ENCODE measurements at places on chromosomes 2 and 18.

- DNase-seq: no peak
These were observed 60.4 kb downstream of the GRB14 start for GRCh38 chr2:164560902-164561301.

- no peak for DNase-seq
These were observed 2.6 kb downstream of the ASIC4 start for GRCh38 chr2:219516888-219517287.

DNA sequence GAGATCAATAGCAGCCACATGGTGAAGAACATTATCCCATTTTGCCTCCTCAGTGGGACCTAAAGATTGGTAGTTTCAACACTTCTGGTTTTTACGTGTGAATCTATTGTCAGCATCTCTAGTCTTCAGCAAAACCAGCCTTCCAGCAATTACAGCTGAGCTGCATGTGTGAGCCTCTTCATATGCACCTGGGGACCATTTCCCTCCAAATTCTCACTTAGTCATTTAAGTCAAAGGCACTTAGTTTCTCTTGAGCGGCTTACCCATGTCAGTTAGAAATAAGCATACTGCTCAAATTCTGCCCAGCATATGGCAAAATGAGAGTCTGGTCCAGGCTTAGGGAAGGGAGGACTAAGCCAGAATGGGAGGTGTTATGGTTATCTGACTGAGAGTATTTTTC is 99.7 kb upstream of the NXPH2 start:
- no peak for DNase-seq

GRCh38 chr18:9684881-9685614 is 23.1 kb upstream of the RAB31 start:
- no peak for DNase-seq

DNA sequence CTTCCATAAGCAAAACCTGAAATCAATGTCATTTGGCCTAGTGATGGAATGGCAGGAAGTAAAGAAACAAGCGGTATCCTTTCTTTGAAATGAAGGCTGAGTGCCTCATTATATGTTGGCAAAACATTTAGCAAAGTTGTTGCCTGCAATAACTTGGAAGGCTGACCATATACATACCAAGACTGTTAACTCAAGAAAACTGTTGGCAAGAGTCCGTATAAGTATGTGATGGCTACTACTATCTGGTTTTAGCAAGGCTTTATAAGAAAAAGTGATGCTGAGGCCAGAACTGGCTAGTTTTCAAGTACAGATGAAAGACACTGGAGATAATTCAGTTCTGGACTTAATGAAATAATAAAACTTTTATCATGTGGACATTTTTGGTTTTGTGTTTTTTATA is 356.2 kb downstream of the ZNF521 start:
- DNase-seq: no peak

DNA sequence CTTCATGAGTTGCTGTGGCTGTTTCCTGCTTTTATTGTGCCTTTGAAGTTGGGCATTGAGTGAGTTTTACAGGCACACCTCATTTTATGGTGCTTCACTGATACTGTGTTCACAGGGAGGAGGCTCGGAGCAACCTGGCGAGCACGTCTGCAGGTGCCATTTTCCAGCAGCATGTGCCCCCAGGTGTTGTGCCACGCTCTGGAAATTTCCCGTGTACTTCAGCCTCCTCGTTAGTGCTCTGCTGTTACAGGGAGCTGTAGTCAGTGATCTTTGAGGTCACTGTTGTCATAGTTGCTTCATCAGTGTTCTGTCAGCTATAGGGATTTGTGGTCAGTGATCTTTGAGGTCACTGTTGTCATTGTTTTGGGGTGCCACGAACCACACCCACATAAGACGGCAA is 20.1 kb downstream of the CTDP1 start:
- DNase-seq: no peak

DNA sequence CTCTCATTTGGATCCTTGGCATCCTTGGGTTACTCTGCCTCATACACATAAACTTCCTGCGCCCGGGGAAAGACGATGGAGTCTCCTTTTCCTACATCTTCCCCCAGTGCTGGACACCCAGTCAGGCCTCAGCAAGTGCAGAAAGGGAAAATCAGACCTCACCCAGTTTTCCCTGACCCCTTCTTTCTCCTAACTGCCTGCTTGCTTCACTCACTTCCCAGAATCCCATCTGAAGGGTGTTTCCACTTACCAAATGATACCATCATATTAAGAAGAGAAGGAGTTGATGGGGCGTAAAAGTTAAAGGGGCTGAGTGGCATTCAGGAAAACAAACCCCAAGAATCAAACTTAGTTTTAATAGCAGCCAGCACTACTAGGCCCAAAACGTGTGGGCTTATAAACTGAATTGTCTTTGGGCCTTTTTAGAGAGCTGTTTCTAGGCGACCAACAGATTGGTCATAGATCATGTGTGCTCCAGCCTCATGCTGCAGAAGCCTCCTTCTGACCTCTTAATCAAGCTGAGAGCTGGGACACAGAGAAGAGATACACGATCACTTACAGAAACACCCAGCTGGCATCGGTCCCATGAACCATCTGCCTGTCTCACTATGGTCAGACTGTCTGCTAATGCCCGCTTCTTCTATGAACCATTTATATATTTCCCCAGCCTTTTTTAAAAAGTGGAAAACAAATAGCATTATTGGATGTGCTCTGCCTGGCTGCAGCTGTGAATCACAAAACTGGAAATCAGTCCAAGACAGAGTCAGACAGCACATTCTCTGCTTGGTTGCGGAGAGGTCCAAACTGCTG is 165.7 kb upstream of the SLC14A2 start:
- no peak for DNase-seq

- no peak for DNase-seq
These were observed 67.6 kb downstream of the KIAA2012 start for GRCh38 chr2:202140522-202141252.

- DNase-seq: no peak
These were observed 1117.6 kb upstream of the SLC39A10 start for GRCh38 chr2:194539425-194539824.

DNA sequence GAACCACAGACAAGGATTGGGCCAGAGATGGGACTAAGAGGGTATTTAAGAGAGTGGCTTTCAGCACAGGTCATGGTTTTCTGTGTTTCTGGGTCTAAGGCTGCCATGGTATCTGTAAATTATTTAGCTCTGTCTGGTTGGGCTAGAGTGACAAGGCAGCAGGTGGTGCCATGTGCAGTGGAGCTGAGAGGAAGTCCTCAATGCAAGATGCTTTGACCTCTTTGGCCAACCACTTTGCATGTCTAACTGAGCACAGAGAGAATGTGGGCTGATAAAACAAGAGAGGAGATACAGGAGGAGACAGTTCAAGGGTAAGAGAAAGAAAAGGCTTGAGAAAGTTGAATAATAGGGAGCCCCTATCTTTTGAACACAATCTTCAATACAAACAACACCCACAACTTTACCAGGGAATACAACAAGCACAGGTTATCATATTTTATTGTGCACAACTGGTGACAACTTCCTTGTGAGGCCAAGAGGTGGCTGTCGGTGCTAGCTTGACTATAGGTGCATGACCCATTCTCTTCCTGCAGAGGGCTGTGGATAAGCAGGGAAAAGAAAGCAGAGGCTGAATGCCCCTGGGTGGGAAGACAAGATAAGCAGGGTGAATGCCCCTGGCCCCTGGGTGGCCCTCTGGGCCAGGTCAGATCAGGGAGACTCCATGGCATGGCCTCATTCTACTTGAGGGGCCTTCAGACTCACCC is 12.3 kb downstream of the FLACC1 start:
- no peak for DNase-seq

- no peak for DNase-seq
These were observed 93.7 kb upstream of the SRD5A2 start for GRCh38 chr2:31674446-31674845.

DNA sequence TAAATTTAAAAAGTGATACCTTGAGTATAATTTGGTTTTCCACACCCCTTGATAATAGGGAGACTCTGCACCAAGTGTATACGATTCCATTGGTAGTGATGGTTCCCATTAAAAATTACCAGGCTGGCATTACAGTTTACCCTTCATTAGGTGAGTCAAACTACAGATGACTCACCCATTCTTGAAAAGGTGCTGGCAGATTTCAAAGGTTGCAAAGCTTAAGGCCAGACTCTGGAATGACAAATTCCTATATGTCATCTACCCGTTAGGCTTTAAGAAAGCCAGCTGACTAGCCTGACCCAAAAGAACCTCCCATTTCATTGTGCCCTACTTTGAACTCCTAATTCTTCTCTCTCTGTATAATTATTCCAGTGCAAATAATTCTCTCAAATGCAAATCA is 124.4 kb downstream of the LRRTM4 start:
- no peak for DNase-seq

GRCh38 chr18:80022613-80023012 is 11.6 kb upstream of the RBFA start:
- DNase-seq: no peak

DNA sequence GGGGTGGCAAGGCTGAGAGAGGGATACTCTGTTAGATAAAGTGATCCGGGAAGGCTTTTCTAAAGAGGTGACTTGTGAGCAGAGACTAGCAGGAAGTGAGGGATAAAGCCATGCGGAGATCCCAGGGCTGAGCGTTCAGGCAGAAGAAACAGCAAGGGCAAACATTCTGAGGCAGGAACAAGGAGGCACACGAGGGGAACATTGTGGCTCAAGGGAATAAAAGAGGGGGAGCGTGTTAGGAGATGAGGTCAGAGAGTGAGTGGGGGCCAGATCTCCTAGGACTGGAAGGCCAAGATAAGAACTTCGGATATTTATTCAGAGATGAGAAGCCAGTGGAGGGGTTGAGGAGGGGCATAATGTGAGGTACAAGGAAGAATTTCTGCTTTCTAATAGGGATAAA is 67.1 kb downstream of the ACTR2 start:
- DNase-seq: no peak

DNA sequence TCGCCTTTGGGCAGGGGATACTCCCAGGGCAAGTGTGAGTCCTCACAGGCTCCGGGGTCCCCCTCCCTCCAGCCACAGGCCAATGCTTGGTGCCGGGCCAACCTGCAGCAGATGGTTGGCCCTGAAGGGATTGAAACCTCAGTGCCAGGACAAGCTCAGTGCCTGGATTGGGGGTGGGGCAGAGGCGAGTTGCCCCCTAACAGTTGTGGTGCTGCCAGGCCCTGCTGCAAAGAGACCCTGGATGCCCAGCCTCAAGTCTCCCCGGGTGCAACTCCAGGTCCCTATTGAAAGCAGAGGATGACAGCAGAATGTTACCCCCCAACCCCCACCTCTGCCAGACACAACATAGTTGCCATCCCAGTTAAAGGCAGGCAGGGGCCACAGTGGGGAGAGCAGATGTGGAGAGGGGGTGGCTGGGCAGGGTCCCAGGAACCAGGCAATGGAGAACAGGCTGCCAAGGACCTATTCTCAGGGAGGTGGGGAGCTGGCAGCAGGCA is 9.5 kb upstream of the RNF103 start:
- no peak for DNase-seq

DNA sequence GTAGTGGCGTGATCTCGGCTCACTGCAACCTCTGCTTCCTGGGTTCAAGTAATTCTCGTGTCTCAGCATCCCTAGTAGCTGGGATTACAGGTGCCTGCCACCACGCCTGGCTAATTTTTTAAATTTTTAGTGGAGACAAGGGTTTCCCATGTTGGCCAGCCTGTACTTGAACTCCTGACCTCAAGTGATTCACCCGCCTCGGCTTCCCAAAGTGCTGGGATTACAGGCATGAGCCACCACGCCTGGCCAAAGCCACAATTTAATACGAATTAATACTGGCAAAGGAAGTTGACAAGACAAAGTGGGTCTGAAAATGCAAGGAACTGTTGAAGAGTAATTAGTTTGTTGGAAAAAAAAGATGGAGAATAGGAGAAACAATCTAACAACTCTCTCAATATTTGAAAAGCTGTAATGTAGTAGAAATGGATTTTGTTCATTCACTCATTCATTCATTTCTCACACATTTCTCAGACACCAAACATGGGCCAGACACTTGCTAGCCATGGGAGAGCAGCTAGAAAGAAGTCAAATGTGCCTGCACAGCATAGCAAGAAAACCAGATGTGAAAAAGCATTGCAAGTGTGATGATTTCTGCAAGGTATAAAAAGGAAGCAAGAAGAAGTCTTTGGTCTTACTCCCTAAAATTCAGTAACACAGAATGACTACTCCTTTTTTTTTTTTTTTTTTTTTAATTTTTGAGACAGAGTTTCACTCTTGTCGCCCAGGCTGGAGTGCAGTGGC is 39.4 kb upstream of the ATL2 start:
- DNase-seq: no peak

- DNase-seq: no peak
These were observed 1869.6 kb upstream of the CELF4 start for GRCh38 chr18:39435209-39435608.

- DNase-seq: no peak
These were observed 42.2 kb upstream of the RTN4 start for GRCh38 chr2:55092439-55092838.

DNA sequence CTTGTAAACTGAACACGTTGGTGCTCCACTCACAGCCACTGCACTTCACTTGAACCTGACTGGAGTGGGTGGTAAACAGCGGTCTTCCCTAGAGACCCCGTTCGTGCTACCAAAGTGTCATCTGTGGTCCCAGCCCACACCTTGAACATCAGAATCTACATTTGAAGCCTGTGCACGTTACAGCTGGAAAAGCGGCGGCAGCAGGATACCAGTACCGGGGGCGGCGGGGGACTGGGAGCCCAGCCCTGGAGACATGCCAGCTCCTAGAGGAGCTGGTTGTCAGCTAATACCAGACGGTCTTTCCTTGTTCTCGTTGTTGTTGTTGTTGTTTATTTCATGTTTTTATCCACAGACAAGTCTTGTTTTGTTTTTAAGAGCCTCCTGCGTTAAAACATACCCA is 156.7 kb downstream of the WDSUB1 start:
- no peak for DNase-seq

DNA sequence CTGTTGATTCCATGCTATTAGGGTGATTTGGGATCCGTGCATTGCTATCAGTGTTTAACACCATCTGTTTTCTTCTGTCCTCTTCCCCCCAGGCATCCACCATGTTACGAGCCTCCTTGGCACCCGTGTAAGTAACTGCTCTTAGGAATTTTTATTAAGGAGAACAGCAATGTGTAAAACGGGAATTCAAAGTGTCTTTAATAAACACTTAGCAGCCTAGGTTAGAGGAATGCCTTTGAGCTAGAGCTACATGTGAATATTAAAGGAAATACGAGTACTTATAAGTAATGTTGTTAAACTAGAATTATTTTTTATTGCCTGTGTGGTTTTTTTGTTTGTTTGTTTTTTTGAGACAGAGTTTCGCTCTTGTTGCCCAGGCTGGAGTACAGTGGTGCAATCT is 58.1 kb downstream of the ARMC9 start:
- DNase-seq: no peak

- no peak for DNase-seq
These were observed 9.7 kb downstream of the DOK1 start for GRCh38 chr2:74564222-74564621.

- DNase-seq: no peak
These were observed 778.9 kb downstream of the CCDC85A start for GRCh38 chr2:56962673-56963072.

- no peak for DNase-seq
These were observed 287.9 kb downstream of the PTPRM start for GRCh38 chr18:7855028-7855427.

Data from HS-27A (cell line).